HepG2 (cell line): ENCODE measurements at places on chromosomes 16 and 17. TPM values are rescaled to one million over a fixed set of nuclear protein-coding genes. Genes with fewer than 3 reads are reported as not detected.
A peak's percentile ranks its signal among the peaks of the same experiment; 100 is the strongest.

GRCh38 chr17:13099089-13099735, 81.4 kb upstream of the ELAC2 start:
- no peak for DNase-seq

GRCh38 chr16:76668207-76668725, 391.1 kb downstream of the CNTNAP4 start:
- DNase-seq = peak; percentile 25

- DNase-seq = no peak
These were observed 209.1 kb downstream of the SPECC1 start for GRCh38 chr17:20218272-20218671.

DNA sequence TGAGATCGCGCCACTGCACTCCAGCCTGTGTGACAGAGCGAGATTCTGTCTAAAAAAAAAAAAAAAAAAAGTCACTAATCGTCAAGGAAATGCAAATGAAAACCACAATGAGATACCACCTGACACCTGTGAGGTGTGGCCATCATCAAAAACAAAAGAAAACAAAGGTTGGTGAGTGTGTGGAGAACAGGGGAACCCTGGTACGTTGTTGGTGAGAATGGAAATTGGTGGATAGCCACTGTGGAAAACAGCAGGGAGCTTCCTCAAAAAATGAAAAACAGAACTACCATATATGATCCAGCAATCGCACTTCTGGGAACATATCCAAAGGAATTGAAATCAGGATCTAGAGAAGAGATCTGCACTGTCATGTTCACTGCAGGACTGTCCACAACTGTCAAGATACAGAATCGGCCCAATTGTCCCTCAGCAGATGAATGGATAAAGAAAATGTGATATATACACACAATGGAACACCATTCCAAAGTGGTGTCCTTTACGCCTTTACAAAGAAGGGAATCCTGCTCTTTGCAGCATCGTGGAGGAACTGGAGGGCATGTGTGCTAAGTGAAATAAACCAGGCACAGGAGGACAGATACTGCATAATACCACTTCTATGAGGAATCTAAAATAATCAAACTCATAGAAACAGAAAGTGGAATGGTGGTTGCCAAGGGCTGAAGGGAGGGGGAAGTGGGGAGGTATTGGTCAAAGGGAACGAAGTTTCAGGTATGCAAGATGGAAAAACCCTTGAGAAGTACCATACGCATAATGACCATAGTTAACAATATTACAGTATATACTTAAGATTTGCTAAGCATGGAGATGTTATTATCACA, 63.5 kb upstream of the PLCG2 start:
- DNase-seq = no peak

CMTM1 gene
- 1.7 and 1.9 TPM in 2 replicates for total RNA-seq

NXPH3 gene
- total RNA-seq = 0.04 and 0.08 TPM in 2 replicates

ZC3H7A gene
- 29.2 and 51.5 TPM in 2 replicates for total RNA-seq
